ENCODE measurements at places on chromosomes 13 and 19.
A peak's percentile ranks its signal among the peaks of the same experiment; 100 is the strongest.

GRCh38 chr13:110250258-110250891 lies 56.6 kb downstream of the COL4A1 start:
- DNase-seq, result no peak

DNA sequence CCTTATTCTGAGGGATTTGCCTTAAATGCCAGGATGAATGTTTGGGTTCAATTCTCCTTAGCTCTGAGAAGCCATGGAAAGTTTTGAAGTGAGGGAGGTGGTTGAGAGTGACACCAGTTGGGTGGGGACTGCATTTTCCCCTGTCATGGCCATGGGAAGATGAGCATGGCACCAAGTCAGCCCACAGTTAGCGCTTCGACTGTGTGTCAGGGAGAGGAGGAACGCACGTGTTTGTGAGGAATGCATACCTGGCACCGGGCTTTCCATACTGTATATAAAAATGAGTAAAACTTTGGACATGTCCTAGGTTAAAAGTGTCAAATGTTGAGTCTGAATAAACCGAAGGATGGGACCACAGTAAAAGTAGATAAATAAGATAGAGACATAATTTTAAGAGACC lies 187.5 kb upstream of the KL start:
- DNase-seq, result no peak

DNA sequence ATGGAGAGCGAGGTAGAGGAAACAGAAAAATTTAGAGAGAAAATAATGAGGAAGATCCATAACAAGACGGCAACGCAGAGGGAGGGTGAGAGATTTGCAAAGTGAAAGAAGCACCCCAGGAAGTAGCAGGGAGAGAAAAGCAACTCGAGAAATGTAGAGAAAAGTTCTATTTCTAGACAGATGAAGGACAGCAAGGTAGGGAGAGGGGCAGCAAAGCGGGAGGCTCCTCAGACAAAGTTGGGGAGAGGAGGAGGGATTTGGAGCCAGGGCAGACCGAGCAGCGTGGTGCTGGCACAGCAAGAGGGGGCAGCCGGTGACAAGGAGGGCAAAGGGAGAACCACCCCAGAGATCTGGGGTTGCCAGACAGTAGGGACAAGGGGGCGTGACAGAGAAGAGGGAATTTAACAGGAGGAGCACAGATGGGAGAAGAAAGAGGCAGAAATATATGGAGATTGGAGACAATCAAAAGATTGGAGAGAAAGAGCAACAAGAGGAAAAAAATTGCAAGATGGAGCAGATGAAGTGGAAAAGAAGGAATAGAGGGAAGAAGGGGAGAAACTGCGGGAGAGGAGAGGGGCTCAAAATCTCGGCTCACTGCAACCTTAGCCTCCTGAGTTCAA lies 989 bp downstream of the ZNF766 start:
- no peak for DNase-seq

GRCh38 chr13:28392896-28393505 lies 101.9 kb downstream of the FLT1 start:
- DNase-seq, result no peak

DNA sequence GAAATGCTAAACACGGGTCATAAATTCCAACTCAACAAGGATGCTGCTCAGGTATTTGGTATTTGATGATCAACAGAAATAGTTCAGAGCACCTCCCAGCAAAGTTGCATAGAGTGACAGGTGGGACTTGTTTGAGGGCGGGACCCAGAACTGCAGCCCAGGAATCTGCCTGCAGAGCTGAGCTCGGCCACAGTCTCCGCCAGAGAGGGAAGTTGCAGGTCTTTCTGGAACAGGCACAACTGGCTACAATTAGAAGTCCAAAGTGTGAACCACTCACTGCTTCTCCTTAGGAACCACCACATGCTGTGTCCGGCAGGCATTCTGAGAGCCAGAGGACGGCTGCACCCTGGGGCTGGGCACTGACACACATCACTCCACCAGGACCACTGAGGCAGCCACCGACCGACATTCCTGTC lies 1.1 kb downstream of the SLC15A1 start:
- DNase-seq, result no peak

- DNase-seq, result peak; percentile 97
Observed at GRCh38 chr13:107210723-107211030, 642.7 kb upstream of the ARGLU1 start.

DNA sequence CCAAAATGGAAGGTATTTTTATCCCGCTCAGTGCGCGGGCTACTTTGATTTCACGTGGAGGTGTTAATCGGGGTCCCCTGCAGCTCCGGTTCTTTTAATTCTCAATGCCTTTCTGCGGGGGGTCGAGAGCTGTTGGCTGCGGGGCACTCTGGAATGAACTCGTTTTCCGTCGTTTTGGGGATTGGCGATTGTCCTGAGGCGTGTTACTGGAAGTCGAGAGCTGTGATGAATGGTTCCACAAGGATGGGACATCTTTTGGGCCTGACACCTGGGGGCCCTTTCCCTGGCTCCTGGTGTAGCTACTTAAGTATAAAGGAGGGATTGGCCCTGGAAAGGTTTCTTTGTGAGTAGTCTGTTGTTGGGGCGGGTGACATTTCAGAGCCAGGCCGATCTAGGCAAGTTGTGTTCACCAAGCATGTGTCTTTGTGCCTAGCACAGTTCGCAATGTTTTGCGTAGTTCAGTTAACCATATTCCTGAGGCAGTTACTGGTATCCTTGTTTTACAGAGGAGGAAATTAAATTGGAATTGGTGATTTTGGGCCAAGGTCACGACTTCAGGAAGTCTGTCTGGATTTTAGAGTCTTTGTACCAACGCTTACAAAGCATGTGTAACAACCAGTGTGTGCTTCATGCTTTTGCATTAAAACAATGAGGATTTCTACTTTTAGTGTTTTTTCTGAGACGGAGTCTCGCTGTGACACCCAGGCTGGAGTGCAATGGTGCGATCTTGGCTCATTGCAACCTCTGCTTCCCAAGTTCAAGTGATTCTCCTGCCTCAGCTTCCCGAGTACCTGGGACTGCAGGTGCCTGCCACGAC lies 846 bp downstream of the RPL13A start:
- no peak for DNase-seq

GRCh38 chr13:89061821-89062220 lies 1390.7 kb downstream of the SLITRK5 start:
- peak; percentile 67 for DNase-seq

- no peak for DNase-seq
Observed at GRCh38 chr13:26847281-26847680, 86.7 kb upstream of the GPR12 start.

- DNase-seq, result no peak
Observed at GRCh38 chr13:59865398-59865797, 298.3 kb downstream of the DIAPH3 start.

All from COR-L47 (cell line).